Breast epithelium (tissue), 4 donors: ENCODE measurements at places on chromosomes 7 and 10. TPM values are rescaled to one million over a fixed set of nuclear protein-coding genes. Genes with fewer than 3 reads are reported as not detected.

The CSGALNACT2 gene
- 21.6 TPM for total RNA-seq

The ACHE gene
- 3.2 TPM for total RNA-seq

The TRUB1 gene
- total RNA-seq, result 18.0 TPM

DNA sequence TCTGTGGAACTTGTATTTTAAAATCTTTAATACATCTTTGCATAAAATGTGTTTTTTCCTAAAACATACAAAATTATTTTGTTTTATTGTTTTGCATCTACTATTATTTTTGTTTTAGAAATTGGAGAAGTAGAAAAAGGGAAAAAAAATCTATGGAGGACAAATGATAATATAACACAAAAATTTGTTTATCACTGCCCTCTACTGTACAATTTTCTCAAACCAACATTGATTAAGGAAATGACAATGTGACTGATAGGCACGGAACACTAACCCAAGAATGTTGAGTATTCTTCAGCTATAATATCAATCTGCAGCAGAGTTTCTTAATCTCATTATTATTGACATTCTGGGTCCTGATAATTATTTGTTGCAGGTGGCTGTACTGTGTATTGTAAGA lies 9.5 kb upstream of the ING3 start:
- no peak for DNase-seq

DNA sequence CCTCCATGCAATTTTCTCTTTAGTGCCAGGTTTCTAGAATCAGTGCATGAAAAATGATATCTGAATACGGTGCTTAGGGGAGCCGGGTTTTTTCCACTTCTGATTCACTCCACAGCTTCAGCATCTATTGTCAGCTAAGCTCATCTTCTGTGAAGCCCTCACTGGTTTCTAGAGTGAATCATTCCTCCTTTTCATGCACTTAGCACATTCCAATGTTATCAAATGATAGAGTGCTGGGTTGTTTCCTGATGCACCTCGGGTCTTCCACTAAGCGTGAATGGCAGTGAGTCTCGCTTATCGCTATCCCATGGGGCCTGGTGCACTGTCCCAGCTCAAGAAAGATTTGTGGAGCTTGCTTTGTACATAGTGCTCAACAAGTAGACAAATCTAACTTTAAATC lies 170.9 kb upstream of the RHEB start:
- DNase-seq, result no peak

DNA sequence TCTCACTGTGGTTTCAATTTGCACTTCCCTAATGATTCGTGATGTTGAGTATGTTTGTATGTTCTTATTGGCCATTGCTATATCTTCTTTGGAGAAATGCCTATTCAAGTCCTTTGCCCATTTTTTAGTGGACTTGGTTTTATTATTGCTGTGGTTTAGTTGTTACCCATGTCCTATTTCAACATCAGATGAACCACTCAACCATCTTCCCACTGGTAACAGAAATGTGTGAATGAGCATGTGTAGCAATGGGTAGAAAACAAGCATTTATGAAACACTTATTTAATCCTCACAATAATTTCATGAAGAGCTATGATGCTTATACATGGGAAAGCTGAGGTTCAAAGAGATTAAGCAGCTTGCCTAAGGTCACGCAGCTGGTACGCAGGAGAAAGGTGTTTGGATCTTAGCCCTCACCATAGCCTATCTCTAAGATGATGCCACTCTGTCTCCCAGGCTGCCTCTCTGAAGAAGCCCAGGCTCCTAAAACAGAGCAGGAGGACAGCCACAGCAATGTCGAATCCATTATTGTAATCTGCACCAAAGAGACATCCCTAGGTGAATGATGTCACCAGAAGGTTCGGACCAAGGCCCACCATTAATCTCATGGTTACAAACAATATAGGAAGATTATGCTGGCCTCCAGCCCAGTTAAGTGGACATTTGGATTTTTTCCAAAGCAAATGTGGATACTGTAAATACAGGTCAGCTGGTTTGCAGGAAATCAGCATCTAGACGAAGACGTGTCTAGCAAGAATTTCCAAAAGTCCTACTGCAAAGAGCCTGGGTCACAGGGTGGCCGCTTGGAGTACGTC lies 447.6 kb upstream of the ZMIZ1 start:
- DNase-seq, result no peak

DNA sequence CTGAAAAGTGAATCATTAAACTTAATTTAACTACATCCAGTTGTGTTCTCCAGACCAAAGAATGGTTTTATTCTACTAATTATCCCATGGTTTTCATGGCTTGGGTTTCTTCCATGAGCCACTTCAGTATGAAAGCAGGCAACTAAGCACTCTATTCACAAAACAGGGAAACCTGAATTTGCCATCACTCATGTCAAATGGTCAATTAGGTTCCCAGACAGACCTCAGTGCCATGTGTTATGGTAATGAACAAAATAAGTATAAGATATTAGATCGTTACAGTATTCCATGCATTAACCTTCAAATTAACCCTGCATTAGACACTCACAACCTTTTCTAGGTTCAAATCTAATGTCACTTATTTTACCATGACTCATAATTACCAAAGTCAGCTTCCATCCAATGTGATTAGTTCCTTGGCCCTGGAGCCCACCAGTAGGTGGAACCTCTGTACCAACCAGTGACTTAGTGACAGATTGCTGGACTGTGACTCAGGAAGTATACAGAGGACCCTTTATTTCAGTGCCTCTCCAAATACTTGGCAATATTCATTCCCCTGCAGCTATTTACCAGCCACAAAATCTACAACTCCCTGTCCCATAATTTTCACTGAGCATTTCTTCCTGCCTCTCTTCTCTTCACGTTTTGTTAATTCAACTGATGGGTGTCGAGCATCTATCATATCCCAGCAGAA lies 1270.2 kb upstream of the SORCS1 start:
- DNase-seq, result no peak

DNA sequence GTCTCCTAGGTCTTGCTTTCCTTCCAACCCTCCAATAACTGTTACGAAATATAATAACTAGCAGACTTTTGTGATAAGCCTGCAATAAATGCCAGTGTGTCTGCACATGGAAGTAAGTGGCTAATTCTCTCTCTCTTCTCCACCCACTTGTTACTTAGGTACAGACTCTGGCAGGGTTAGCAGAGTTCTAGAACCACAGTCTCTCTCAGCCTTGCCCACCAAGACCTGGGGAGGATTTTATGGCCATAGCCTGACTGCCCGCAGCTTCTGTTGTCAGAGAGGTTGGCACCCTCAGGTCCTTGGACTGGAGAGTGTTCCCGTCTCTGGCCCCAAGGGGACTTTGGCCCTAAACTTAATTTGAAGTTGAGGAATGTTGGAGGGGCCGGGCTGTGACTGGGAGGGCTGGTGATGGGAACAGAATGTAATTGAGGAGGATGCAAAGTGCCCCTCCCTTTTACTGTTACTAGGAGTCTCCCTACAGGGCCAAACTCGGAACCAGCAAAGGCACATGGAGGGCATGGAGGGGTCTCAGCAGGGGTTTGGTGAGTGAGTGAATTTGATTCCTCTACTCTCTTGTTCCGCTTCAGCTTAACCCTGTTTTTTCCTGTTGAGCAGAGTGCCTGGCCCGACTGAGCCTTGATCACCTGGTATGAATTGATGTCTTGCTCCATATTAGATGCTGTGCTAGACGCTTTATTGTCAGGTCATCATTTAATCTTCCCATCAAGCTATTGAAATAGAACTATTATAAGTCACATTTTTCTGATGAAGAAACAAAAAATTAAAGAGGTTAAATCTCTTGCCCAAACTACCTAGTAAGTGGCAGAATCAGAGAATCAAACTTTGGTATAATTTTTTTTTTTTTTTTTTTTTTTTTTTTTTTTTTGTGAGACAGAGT lies 37.0 kb upstream of the LCOR start:
- no peak for DNase-seq

GRCh38 chr7:135597926-135598305 lies 40.2 kb downstream of the NUP205 start:
- no peak for DNase-seq
